H1 (cell line): ENCODE measurements at places on chromosomes 11 and 22.

- no peak for DNase-seq
These were observed 615 bp downstream of the POLD4 start for GRCh38 chr11:67352546-67353316.

DNA sequence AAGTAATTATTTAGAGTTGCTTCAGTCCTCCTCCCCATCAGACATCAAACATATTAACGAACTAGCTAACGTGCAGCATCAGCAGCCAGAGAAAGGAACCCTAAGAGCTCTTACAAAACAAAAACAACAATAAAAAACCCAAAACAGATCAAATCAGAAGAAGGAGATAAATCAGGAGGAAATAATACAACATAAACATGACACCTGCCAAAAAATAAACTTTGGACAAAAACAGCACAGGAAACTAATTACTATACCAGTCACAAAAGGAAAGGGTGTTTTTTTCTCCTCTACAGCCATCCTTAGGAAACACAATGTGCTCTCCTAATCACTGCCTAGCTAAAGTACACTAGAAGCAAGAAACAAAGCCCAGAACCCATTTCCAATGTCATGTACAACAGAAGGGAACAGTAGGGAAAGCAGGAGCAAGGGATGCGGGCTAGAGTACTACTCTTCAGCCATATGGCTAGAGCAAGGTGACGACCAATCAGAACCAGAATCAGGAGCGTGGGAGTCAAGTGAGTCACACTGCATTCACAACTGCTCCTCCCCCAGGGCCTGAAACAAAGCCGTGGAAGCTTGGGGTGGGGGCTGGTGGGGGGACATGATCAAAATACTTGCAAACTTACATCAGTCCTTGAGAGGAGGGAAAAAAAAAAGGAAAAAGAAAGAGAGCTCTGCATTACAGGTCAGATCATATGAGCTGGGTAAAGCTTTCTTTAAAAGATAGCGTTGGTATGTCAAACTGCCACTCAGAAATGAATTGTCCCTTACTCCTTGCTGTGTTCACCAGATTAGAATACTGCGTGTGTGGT is 60.4 kb downstream of the LARGE2 start:
- peak; percentile 60 for DNase-seq

DNA sequence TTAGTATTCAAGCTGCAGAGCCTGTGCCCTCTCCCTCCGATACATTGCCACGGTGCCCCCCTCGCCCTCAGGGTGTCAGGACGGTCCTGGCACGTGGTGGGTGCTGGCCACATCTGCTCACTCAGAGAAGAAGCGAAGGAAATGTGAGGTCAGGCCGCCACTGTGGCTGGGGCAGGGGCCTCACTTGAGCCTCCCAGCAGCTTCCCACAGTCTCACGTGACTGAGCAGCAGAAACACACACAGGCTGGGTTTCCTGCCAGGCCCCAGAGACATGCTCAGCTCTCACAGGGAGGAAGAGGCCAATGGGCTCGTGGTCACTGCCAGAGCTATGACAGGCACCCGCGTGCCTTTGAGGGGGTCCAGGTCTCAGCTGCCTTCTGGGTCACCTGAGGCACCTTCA is 37.9 kb upstream of the PRR5 start:
- DNase-seq: no peak

DNA sequence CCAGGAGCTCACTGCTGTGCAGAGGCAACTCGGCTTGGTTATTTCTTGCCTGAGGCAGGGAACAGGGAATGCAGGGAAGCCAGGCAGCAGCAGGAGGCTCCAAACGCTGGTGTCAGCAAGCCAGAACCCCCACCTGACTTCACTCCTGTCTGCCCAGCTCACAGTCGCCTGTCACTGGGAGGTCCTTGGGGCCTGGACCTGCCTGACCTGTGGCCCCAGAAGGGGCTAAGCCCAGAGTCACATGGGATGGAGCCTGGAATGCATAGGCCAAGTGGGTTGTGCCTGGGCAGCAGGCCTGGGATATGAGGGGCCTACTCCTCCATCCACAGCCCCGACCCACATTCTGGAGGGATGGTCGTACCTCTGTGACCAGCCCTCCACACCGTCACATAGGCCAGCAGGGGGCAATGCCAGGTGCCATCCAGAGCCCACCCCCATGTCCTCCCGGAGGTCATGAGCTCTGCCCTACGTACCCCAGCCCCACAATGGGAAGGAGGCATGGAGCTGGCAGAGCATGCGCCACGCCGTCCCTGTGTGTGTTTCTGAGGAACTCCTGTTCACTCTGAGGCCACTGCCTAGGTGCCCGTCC is 5.2 kb downstream of the RASSF7 start:
- DNase-seq: no peak

DNA sequence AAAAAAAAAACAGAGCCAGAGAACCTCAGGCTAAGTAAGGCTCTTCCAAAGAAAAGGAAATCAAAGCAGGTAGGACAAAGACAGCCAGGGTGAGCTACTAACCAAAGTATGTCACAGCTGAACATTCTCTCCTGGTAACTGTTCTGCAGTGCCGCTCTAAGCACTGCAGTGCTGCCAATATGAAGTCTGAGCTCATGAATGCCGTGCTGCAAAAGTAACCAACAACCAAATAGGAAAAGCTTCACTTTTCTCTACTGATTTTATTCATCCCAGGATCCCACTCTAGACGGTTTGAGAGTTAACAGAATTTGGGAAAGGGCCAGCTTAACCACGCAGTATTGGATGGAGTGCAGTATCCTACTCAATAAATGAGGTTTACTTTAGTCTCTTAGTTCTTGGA is 3.5 kb downstream of the SIK3 start:
- DNase-seq: no peak

DNA sequence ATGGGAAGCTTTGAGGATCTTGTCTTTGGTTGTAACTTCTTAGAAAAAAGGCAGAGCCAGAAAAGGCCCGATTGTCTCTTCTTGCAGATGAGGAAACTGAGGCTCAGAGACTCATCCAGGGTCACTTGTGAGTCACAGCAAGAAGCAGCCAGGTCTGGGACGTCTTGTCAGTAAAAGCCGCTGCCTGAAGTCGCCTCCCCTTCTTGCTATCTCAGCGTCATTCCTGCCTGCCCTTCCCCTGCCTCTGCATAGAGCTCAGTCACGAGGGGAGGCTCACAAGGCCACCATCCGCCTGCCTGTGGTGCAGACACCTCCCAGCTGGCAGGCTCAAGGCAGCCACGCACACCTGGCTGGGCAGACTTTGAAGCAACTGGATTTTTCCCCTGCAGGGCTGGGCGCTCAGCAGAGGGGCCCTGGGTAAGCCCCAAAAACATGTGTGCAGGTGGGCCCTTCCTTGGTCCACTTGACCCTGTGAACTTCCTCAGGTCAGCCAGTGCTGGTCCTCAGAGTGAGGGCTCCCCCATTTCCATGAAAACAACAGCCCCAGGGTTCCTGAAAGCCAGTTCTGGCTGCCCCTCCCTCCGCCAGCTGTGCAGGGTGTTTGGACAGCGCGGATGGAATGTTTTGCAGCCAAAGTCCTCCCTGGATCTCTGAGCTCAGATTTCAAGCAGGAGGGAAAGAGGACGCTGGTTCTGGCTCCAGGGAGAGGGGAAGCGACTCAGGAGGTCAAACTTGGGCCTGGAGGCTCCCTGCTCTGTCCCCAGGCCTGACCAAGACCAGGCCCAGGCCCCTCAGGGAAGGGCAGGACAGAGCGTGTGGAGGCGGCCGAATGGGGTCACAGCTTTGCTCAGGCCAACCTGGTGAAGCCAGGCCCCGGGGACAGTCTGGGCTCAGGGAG is 6.0 kb upstream of the RAB3IL1 start:
- DNase-seq: no peak

DNA sequence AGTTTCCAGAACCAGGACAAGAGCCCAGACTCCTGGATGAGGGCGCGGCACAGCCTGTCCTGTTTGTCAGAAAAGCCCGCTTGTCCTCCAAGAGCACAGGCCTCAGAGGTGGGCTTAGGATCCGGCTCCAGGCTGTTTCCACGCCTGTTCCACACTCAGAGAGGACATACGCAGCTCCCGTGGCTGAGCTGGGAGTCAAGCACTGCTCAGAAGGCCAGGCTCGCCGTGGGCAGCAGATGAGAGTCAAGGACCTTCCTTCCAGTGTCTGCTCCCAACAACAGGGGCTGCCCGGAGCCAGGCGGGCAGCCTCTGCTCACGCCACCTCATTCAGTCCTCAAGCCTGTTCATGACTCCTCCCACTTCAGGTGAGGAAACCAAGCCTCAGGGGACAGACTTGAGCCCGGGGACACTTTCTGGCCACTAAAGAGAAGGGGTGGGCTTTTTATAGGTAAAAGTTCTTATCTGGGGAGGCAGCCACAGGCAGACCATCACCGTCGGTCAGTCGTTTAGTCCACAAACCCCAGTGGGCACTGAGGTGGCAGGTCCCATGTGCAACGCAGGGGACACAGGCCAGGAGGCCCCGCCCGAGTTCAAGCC is 3.8 kb downstream of the CYB5R3 start:
- DNase-seq: no peak

DNA sequence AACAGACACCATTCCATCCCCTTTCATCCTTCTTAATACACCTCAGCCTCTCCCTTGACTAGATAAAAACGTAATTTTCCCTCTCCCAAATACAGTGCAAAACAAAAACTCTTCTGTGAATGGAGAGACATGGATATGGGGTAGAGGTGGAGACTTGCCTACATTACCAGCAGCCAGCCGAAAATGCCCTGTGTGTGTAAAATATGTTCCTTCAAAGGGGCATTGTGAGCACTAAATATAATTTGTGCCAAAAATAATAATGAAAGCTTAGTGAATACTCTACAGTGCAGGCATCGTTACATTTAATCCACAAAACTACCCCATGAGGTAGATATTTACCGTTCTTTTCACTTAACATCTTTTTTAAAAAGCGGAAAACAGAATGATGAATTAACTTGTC is 1.0 kb upstream of the TRIM44 start:
- DNase-seq: no peak

DNA sequence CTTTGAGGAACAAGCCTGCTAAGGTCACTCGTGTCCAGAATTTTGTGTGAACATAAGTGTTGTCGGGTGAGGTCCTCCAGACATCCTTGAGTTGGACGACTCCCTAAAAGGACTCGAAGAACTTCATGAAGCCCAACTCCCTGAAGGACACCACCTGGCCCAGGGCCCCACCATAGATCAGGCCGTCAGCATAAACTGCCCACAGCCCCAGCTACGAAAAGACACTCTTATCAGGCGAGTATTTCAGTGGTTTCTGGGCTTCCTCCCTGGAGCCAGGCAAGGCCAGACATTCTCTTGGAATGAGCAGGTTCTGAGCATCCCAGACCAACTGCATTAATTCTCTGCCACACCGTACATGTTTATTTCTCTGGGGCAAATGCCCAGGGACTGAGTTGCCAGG is 170.1 kb downstream of the IGLL1 start:
- no peak for DNase-seq
